ENCODE measurements at places on chromosomes 3 and 15.
A peak's percentile ranks its signal among the peaks of the same experiment; 100 is the strongest.

- no peak for DNase-seq
These were observed 826 bp downstream of the LRRC58 start for GRCh38 chr3:120348065-120348990.

- no peak for DNase-seq
These were observed 13.9 kb downstream of the NLGN1 start for GRCh38 chr3:173411375-173411973.

DNA sequence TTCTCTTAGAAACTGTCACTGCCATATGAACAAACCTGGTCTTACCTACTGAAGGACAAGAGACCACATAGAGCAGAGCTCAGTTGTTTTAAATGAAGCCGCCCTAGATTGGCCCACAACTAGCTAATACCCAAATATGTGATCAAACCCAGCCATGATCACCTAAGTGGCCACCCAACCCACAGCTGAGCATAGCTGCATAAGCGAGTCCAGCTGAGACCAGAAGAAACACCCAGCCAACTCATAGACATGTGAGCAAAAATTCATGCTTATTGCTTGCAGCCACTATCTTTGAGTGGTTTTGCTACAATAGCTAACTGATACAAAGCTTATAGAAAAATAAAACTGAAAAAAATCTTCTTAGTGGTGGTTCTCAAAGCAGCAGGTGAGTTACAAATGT lies 124.3 kb upstream of the CPNE4 start:
- DNase-seq: no peak

- peak; percentile 79 for DNase-seq
These were observed 35.7 kb upstream of the ACTL6A start for GRCh38 chr3:179526989-179527391.

- peak; percentile 85 for DNase-seq
These were observed at the start of gene UTS2B for GRCh38 chr3:191329654-191330529. Gene UTS2B (minus strand): TSS chr3:191330526. CDS start chr3:191282189, 48,337 bp downstream.

GRCh38 chr15:48408327-48408726 lies 77.1 kb downstream of the DUT start:
- no peak for DNase-seq

- peak; percentile 79 for DNase-seq
These were observed 2.0 kb downstream of the FOXP1 start for GRCh38 chr3:71581457-71582035.

DNA sequence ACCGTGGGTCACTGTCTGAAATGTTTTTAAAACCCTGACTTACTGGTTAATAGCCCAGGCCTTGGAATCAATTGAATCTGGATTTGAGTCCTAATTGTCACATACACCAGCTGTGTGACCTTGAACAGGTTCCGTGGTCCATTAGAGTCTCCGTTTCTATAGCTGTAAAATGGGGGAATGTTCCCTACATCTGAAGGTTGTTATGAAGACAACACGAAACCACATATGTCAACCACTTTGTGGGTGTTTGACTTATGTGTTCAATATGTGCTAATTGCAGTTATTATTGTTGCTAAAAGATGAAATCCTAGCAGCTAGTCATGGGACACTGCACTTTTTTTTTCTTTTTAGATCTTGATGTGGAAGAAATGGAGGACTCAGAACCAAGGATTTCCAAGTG lies 35.3 kb downstream of the ZBTB38 start:
- DNase-seq: no peak

GRCh38 chr3:158777161-158777873 lies 24.5 kb upstream of the MFSD1 start:
- DNase-seq: no peak

GRCh38 chr3:7371693-7372572 lies 511.0 kb downstream of the GRM7 start:
- no peak for DNase-seq

GRCh38 chr15:43776718-43777266 lies at the start of gene ELL3:
Gene ELL3 (minus strand): TSS chr15:43776966. CDS start chr15:43776901, 65 bp downstream.
- peak; percentile 90 for DNase-seq

DNA sequence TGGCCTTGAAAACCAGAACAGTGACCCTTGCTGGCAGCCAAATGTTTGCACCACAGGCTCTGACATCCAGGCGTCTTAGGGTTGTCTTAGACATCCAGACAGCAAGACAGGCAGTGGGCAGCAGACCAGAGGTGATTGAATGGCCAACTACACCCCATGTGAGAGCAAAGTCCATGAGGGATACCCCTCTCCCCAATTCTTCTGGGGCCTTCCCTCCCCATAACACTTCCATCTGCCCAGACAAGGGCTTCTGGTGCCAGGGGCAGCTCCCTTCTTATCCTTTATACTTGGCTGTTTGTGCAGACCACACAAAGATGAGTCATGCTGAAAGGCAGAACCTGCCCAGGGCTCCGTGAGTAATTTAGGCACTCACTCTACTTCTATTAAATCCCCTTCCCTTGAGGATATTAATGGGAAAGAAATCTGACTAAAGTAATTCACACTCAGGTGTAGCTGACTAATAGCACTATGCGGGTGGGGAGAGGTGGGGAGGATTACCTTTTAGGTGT lies 257.9 kb downstream of the UACA start:
- DNase-seq: no peak
